MCF 10A (cell line): ENCODE measurements at places on chromosomes 3 and 15. TPM values are rescaled to one million over a fixed set of nuclear protein-coding genes. Genes with fewer than 3 reads are reported as not detected.

DNA sequence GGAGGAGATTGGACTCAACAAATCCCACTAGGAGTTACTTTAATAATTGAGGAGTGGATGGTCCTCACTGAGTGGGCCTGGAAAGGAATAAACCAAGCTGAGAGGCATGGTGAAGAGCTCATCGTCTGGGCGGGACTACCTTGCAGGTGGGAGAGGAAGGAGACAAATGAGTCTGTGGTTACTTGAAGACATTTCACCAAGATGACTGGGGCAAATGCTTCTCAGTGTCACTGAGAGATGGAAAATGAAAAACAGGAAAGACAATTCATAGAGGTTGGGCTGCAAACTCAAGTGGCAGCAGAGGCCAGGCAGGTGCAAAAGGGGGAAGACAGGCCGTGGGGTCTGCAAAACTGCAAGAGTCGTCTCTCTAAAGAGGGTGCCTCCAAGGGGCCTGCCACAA is 1.5 kb upstream of the ARHGAP31 start:
- DNase-seq = no peak

DNA sequence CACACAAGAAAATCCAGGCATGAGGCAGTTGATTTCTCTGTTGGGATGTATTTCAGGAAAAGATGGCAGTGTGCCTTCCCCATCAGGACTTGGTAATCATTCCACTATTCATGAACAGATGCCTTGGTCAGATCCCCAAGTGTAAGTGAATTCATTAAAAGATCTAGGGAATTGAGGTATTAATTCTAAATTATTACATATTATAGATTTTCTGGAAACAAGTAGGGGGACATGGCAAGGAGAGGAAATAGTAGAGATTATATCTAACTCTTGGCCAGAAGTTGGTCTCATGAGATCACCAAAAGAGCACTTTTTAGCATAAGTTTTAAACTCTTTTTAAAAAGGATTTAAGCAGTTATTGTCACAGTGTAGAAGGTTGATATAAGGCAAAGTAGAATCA is 74.4 kb upstream of the MDFIC2 start:
- no peak for DNase-seq

- no peak for DNase-seq
These were observed 9.6 kb downstream of the ZBTB11 start for GRCh38 chr3:101667331-101667730.

DNA sequence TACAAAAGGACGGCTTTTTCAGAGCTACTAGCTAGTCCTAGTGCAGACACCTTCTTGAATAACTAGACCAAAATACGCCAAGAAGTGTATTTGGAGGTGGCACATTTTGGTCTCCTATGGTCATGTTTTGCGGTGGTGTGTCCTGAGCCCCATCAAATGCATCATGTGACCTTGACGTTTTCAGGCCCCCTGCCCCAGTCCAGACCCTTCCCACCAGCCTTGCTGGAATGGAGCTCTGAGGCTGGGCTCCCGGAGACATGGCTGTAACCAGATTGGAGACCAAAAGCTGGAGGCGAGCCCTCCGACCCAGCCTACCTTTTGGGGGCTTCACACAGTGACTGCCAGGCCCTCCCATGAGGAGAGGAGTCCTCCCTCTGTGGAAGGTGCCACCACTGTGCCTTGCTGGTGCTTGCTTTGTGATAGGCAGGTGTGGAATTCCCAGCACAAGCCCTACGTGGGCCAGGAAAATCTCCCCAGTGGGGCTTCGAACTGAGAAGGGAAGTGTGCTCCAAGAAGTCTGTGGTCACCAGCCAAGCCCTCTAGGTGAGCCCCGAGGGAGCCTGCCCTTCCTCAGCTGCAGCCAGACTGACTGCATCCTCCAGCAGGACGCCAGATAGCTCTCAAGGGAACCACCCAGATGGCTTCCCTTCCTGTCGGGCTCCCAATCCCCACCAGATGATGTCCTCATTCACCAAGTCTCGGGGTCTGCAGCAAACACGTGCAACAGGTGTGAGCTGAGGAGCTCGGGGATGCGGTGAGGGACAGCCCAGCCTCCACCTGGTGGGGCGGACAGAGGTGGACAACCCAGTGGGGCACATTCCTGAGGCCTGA is 126.2 kb downstream of the ASB7 start:
- no peak for DNase-seq

DNA sequence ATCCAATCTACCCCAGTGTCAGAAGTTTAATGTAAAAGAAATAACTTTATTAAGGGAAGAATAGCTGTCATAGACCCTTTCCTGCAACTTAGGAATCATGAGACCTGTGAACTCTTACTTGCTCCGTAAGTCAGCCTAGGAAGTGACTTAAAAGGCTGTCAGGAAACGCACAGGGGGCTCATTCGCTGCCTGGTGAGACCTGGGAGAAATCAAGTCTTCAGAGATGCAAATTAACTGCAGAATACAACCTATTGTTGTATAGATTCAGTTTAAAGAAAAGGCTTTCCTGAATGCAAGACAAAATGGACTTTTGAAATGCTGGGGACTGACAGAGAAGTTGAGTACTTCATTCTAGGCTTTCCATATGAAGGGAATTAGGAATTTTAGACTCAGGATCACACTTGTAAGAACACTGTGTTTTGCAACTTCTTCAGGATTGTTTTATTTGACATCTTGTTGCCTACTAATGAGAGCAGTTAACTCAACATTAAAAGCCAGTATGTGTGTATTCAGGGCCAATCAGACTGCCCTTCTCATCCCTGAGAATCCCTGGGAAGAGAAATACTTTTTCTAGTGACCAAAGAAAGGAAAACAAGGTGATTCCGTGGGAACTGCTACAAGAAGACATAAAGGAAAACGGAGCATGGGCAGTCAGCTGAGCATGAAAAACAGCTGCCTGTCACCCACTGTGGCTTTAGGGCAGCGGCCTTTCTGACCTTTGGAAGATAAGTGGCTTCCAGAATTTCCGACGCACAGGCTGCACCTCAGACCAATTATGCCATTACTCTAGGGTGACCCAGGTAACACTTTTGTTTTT is 18.5 kb upstream of the DPPA4 start:
- DNase-seq = no peak

Gene NUSAP1
- 39.1 and 62.6 TPM in 2 replicates for total RNA-seq

Gene FRMD5
- 0.71 and 0.98 TPM in 2 replicates for total RNA-seq

Gene ALG1L2
- total RNA-seq = not detected in 2 replicates

Gene ANKUB1
- total RNA-seq = not detected in 2 replicates

Gene NOX5
- 1.4 and 1.8 TPM in 2 replicates for total RNA-seq

Gene GHSR
- not detected in 2 replicates for total RNA-seq
